ENCODE measurements at places on chromosomes 1 and 21.

- no peak for DNase-seq
These were observed 251.4 kb upstream of the SNX7 start for GRCh38 chr1:98410082-98410481.

DNA sequence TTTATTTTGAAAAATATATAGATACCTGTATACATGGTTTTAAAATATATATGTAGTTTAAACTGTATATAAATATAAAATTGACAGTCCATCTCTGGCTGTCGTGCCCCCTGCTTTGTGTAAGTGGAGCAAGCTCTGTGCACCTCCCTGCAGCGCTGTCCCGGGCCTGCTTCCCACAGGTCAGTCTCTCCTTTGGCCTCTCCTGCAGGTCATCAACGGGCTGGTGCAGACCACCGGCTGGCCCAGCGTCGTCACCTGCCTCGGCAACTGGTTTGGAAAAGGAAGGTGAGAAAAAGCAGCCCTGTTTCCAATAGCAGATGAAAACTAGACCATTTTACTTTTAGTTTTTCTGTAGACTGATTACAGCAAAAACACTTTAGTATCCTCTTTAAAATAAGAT lies 28.5 kb downstream of the SLC37A1 start:
- DNase-seq = no peak

DNA sequence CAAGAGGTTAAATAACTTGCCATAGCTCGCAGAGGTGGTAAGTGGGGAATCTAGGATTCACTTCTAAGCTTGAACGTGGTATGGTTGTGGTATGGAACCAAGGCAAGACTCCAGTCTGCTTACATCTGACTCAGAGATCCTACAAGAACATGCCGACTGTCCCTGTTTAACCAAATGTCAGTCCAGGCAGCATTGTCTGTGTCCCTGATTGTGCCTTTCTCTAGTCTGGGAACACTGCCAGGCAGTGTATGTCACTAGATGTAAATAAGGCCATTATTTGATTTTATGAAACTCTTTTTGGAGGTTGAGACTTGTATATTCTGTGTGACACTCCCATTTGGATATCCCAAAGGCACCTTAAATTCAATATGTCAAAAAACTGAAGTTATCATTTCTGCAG lies 96.0 kb downstream of the NOS1AP start:
- no peak for DNase-seq

DNA sequence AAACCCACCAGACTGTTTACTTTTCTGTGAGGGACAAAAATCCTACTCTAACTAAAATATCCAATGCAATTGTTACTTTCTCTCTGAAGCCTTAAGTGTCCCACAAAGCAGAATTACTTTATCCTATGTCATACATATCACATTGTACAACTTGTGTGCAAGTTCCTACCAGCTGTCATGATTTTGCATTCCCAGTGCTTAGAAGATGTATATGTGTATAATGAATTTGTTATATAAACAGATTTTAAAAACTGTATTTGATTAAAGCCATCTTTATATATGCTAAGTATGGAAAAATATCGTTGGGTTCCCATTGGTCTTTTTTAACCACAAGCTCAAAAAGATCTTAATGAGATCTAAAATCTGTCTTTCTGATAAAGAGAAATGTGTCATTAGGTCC lies 57.0 kb downstream of the DPH5 start:
- no peak for DNase-seq

DNA sequence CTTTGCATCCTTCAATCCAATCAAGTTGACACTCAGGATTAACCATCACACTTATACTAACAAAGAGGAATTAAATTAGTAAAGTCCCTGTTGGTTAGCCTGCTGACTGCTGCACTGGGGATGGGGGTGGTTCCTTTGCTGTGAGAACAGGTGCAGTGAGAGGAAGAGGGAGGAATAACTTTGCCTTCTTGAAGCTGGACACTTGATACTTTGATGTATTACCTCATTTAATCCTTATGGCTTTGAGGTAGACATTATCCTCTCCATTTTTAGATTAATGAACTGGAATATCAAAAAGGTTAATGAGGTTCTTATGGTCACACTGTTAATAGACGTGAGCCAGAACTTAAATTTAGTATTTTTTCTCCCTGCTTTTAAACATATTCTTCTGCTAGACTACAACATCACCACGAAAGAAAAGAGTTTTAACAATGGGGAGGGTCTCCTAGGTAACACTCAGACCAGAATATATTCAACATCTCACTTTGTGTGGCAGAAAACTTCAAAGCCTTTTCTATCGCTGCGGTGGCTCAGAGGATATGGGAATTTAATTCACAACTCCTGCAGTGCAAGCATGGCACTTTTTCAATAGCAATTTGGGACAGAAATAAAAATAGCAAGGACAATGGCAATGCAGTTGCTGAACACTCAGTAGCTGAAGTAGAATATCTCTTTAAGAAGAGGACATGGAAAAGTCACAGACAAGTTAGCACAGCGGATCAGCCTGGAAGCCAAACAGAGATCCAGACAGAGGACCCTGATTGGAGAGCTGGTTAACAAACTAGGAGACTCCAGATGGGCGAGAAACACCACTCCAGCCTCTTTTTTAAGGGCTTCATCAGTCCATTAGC lies 68.8 kb upstream of the DNAH14 start:
- no peak for DNase-seq

DNA sequence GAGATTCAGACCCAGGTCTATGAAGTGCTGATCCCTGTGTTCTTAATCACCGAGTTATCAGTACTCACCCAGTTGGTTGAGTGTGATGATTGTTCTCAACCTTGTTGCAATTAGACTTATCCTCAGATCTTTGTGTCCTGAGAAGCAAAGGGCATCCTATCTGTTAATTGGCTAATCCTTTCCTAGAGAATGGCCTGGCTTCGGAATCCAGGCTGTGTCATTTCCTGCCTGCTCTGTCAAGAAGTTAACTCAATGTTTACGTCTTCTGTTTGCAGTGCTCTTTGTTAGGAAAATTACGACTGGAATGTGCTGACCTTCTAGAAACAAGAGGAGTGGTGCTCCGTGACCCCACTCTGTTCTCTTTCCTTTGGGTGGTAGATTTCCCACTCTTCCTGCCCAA lies 14.7 kb downstream of the GAS5 start:
- peak; percentile 61 for DNase-seq

- DNase-seq = peak; percentile 4
These were observed 108.3 kb downstream of the POU2F1 start for GRCh38 chr1:167328816-167329483.

- DNase-seq = peak; percentile 26
These were observed at the start of gene S100A6 for GRCh38 chr1:153535242-153536011. Gene S100A6, minus strand, starts transcription at chr1:153535991. Its CDS starts 652 bp downstream, at chr1:153535339.

DNA sequence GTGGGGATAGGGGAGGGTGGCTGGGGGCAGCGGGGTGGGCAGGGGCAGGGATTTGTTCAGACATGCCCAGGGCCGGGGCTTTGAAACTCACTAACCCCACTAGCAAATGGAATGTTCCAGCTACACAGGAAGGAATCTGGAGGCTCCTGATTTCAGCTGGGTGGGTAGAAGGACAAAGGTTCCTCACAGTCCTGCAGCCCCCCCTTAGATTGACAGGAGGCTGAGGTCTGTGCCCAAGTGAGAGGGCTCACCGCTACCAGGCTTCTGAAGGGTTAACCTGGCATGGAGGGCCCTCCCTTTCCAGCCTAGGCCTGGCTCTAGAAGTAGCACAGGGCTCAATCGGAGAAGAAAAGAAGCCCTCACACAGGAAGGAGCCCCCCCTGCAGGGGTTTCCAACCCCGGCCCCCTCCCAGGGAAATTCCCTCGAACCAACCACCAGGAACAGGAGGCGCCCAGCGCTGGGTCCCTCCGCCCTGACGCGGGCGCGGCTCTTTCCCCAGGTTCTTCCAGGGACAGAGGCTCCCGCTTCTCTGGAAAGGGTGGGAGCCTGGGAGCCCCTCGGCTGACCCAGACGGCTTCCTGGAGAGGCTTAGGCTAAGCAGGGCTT lies 3.3 kb downstream of the EPHA2 start:
- DNase-seq = peak; percentile 59

DNA sequence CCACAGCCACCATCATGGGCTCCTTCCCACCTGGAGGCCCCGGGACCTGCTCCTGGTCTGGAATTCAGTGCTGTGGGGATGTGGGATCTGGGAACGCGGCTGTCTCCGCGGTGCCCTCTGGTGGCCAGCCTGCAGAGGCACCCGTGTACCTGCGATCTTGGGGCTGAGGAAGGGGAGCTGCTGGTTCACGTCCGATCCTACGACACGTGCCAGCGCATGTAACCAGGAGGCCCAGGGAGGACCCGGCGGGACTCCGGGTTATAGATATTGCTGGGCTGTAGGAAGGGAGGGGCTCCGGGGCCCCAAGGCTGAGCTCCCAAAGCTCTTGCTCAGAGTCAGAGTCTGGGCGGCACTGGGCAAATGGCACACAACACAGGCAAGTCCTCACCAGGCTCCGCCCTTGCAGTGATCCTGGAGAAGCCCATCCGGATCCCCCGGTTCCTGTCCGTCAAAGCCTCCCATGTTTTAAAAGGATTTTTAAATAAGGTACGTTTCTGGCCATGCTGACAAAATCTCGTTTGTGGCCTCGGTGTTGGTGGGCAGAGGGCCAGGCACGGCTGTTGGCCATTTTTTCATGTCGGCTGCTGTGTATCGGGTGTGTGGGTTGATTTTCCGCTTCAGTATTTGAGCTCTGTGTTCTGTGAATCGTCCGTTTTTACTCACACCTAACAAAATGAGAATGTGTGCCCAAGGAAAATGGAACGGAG lies 20.1 kb downstream of the FAAP20 start:
- DNase-seq = peak; percentile 47

DNA sequence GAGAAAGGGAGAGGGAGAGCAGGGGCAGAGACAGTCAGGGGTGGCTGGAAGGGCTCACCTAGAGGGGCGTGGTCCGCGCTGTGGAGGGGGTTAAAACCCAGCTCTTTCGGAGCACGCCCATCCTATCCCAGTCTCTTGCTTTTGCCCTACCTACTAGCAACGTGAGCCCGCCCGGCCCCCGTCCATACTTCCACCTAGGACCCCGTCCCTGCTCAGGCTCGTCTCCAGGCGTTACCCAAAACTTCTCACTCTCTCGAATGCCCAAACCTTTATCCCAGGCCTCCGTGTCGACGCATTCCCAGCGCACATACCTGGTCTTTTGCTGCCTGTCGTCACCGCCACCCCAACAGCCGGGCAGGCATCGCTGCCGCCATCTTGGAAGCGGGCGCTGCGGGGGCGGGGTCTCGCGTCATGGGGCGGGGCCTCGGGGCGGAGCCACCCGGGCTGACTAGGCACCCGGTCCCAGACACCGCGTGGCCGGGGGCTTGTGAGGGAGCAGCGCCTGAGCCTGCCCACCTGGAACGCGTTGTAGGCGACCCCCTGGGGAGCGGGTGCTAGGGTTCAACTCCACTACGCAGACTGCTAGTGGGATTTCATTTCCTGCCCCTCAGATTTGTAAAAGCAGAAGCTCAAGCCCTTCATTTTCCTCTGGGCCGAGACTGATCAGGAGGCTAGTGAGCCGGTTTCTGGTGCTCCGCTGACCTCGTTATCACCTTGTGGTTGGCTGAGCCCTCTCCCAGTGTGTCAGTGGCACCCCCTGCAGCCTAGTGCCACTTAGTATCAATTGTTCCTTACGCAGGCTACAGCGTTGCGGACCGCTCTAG lies at the start of gene B4GALT3:
Gene B4GALT3, minus strand, starts transcription at position 396 of the 824 bp plus-strand sequence. CDS start 1,447 bp downstream, outside the sequence.
- peak; percentile 79 for DNase-seq

GRCh38 chr1:184310157-184310819 lies 76.5 kb upstream of the C1orf21 start:
- no peak for DNase-seq

GRCh38 chr1:166907763-166908162 lies 31.7 kb upstream of the TADA1 start:
- DNase-seq = no peak

DNA sequence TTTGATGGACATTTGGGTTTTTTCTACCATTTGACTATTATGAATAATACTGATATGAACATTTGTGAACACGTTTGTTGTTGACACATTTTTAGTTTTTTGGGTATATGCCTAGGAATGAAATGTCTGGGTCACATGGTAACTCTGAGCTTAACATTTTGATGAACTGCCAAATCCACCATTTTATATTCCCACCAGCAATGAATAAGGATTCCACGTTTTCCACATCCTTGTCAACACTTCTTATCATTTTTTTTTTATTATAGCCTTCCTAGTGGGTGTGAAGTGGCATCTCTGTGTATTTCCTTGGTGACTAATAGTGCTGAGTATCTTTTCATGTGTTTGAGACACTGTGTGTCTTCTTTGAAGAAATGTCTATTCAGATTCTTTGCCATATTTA lies 67.6 kb downstream of the RASAL2 start:
- peak; percentile 63 for DNase-seq

DNA sequence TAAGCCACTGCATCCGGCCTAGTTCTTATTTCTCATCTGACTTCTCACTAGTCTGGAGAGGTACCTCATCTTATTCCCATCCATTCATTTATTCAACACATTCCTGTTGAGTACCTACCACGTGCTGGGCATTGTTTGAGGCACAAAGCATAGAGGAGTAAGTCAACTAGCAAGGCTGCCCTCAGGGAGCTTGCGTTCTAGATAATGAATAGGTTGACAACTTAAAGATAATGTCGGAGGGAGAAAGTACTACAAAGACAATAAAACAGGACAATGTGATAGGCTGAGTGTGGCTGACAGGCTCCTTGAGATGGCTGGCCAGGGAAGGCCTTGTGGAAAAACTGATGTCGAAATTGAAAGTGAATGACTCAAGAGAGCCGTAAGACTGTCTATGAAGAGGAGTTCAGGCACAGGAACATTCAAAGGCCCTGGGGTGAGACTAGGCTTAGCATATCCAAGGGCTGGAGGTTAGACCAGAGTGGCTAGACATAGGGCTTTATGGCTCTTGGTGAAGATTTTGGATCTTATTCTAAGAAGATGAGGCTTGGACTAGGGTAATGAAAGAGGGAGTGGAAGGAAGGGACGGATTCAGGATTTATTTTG lies 18.3 kb downstream of the SPATA21 start:
- DNase-seq = no peak

GRCh38 chr1:99642053-99642452 lies 3.9 kb upstream of the PALMD start:
- no peak for DNase-seq

GRCh38 chr1:38045401-38046332 lies 926 bp downstream of the POU3F1 start:
- DNase-seq = no peak

DNA sequence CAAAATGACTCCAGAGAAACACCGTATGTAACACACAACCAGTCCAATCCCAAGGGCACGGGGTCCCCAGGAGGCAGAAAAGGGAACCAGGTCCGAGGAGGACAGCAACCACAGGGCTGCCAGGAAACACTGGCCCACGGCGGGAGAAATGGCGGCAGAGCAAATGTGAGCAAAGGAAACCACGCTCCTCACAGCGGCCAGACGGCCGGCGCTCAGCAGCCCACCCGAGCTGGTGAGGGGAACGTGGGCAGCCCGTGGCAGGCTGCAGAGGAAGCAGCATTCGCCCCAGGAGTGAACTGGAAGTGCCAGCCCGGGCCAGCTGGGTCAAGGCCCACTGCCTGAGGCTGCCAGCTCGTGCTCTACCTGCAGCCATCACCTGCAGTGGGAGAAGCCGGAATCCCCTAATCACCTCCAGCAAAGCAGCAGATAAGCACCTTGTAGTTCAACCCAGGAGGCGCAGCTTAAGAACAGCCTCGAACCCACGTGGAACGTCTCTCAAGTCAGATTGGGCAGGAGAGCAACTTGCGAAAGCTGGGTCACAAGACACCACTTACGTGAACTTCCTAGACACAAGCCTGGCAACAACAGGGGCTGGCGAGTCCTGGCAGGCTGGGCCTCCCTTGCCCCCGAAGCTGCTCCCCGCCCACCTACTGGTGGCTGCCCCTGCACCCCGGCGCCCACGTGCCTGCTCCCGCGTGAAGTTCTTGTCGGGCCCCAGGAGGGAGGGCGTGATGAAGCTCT lies 6.7 kb downstream of the SLC19A1 start:
- no peak for DNase-seq

GRCh38 chr1:206420471-206420870 lies 49.8 kb upstream of the IKBKE start:
- DNase-seq = no peak

- peak; percentile 84 for DNase-seq
These were observed 144.0 kb downstream of the KIF26B start for GRCh38 chr1:245298781-245299180.

Data from fibroblast of skin of abdomen (primary cell).